ENCODE measurements at places on chromosomes 5 and 9.
A peak's percentile ranks its signal among the peaks of the same experiment; 100 is the strongest.

GRCh38 chr5:43150748-43151147 is 30.0 kb downstream of the ZNF131 start:
- DNase-seq: no peak

- DNase-seq: no peak
Observed at GRCh38 chr5:179234563-179235135, 110.6 kb downstream of the ADAMTS2 start.

GRCh38 chr9:111035543-111036428 is 2.5 kb downstream of the LPAR1 start:
- no peak for DNase-seq

- DNase-seq: peak; percentile 43
Observed at GRCh38 chr9:116928289-116928688, 241.2 kb downstream of the TRIM32 start.

- DNase-seq: no peak
Observed at GRCh38 chr9:6733257-6733656, 24.5 kb upstream of the KDM4C start.

DNA sequence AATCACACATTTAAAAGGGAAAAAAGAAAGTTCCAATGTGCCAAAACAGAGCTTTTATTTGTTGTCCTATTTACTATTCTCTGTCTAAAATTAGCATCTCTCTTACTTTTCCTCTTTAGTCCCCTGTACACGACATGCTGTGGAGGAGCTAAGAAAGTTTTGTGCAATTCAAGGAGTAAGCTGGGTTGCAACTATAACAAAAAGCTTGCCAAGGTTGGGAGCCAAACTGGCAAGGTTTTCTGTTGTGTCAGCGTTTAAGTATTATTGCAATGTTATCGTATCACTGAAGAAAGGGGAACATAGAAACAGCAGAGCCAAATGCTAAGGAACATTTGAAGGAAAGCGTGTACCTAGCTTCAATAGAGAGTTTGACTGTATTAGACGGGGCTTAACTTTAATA is 680.8 kb downstream of the CETN3 start:
- DNase-seq: no peak

DNA sequence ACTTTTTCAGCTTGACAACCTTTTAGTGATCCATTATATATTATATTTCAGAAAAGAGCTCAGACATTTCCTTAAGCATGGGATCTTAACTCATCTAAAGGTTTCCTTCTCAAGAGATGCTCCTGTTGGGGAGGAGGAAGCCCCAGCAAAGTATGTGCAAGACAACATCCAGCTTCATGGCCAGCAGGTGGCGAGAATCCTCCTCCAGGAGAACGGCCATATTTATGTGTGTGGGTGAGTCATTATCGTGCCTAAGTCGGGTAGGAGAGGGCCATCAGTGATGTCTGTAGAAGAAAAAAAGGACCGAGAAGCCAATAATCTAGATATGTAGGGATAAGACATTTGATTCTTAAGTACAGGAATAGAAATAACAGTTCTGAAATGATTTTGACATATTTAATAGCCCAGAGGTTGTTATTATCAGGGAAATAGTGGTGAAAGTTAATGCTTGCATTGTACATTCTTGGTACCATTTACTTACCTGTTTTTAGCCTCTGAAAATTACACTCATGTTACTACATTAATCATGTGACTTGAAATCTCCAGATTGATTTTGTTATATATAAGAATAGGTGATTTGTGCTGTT is 28.2 kb downstream of the MTRR start:
- peak; percentile 22 for DNase-seq

DNA sequence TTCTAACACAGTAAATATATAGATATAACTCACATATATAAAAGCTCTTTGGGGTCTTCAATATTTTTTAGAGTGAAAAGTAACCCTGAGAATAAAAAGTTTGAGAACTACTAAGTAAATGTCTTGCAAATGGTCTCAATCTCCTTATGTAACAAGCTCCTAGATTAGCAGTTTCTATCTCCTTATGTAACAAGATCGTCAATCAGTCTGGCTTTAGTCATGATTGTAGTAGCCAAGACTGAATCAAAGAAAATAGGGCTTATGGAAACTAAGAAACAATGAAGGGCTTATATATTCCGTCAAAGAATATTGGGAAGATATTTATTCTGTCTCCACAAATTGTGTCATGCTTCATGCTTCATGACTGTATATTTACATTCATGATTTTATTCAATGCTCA is 22.4 kb upstream of the FREM1 start:
- DNase-seq: no peak

DNA sequence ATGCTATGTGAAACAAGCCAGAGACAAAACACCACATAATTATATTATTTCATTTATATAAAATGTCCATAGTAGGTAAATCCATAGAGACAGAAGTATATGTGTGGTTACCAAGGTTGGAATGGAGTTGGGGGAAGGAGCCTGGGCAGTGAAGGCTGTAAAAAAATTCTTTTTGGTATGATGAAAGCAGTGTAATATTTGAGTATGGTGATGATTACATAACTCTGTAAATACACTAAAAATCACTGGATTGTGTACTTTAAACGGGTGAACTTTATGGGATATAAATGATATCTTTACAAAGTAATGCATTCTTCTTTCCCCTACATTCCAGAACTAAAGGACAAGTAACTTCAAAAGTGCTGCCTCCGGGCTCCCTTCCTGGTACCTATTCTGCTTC is 155.8 kb downstream of the SH3GL2 start:
- DNase-seq: no peak

GRCh38 chr5:136729901-136730355 is 364.6 kb upstream of the TRPC7 start:
- DNase-seq: no peak

DNA sequence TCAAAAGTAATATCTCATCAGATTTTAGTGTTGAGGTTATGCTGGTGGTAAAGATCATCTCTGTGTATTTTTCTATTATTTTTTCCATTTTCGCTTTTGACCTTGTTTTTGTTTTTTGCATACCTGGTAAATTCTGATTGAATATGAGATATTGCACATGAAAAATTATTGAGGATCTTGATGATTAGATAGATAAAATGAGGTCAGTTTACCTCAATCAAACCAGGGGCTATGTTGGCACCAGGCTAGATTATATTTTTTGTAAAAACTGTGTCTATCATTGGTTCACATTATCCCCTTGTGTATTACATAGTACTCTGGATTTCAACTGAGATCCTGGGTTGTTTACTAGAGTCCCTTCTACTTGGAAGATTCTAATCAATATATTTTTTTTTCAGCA is 774.9 kb upstream of the ZNF608 start:
- DNase-seq: no peak

DNA sequence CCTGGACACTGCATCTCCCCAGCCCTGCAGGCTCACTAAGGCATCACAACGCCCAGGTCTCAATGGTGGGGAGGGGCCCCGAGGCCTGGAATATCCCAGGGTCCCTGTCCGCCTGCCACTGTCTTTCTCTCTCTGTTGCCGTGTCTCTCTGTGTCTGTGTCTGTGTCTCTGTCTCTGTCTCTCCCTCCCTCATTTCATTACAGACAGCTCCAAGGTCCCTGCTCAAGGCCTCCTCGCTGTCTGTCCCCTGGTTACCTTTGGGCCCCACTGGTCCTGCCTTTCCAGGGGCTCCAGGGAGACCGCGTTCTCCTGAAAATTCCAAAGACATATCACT is 3.2 kb downstream of the FCN1 start:
- no peak for DNase-seq

DNA sequence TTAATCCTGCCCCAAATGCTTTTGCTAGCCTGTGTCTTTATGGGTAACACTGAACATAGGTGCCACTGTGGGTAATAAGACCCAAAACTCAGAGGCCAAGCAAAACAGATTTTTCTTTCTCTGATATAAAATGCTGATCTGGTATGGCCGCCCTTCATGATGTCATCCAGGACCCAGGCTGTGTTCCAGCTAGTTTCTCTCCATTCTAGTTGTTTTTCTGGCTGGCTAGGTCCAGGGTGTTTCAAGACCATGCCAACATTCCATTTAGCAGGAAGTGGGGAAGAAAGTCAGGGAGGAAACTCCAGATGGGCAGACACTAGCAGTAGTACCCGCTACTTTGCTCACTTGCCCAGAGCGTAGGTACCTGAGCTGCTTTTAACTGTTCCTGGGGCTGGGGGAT is 183.9 kb upstream of the OTULINL start:
- DNase-seq: no peak

GRCh38 chr9:112786829-112787520 is 36.4 kb downstream of the SNX30 start:
- no peak for DNase-seq

DNA sequence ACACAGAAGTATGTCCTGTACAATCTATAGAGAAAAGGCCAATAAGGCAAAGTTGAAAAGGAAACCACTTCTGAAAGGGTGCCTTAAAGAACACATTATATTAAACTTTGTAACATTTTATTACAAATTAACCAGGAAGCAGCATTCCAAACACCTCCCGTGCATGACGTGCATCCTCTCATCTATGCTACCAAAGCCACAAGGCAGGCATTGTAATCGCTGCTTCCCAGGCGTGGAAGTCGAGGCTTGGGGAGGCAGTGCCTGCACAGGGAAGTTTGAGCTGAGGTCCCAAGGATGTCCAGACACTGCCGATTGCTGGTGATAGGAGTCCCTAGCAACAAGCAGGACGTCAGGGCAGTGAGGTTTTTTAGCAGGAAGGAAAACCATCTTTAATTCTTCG is 44.3 kb upstream of the BARHL1 start:
- DNase-seq: no peak

DNA sequence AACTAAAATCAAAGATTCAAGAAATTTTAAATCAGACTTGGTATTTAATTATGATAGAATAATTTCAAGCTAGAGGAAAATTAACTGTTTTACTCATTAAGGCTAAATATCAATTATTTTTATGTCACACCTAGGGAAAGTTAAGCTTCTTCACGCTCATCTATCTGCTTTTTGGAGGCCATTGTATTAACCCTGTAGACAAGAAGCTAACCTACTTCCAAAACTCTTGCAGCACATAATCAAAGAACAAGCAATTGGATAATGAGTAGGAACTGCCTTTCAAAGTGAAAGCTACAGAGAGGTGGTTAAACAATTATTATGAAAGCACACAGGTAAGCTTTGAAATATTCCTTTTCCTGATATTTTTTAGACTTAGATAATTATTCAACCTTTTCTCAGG is 6.7 kb downstream of the EBF1 start:
- DNase-seq: no peak

DNA sequence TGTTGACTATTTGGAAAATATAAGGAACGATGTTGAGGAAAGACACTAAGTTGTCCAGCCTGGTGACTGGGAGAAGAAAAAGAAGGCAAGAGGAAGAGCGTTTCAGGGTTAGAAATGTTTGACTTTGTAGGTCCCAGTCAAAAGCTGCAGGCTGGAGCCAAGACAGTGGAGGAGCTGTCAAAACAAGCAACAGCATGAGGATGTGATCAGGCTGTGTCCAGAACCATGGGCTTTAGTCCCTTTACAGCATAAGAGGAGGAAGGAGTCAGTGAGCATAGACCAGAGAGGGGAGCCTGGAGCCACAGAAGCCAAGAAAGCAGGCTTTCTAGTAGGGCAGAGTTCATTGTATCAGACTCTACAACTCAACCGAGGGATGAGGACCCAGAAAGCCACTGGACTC is 658.5 kb downstream of the BNC2 start:
- DNase-seq: no peak

GRCh38 chr5:124872086-124872485 is 125.6 kb upstream of the ZNF608 start:
- no peak for DNase-seq

GRCh38 chr9:14270358-14271092 is 43.4 kb downstream of the NFIB start:
- no peak for DNase-seq

DNA sequence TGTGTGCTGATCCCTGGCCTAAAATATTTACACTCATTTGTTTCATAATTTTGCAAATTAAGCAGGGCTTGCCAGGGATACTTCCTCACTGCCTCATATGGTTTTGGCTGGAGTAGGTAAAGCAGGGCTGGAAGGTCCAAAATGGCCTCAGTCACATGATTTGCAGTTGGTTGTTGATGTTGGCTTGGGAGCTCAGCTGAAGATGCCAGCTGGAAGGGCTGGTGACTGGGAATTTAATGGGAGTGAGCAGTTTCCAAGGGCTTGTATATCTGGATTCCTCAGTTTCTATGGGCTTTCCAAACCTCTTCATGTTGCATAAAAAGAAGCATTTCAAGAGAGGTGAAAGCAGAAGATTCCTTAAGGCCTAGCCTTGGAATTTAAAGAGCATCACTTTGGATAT is 729.3 kb downstream of the CDH18 start:
- DNase-seq: no peak

DNA sequence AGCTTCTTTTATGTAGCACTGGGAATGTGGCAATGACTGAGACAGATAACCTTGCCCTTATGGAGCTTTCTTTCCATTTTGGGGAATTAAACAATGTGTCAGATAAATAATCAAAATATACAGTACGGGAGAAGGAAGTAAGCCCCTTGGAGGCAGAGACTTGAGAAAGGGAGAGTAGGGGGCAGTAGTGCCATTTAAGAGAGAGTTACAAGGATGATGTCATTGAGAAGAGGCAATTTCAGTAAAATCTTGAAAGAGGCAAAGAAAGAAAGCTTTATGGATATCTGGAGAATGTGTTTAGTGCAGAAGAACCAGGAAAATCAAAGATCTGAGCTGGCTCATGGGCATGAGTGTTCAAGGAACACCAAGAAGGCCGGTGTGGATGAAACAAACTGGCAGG is 77.3 kb downstream of the KCTD16 start:
- no peak for DNase-seq

DNA sequence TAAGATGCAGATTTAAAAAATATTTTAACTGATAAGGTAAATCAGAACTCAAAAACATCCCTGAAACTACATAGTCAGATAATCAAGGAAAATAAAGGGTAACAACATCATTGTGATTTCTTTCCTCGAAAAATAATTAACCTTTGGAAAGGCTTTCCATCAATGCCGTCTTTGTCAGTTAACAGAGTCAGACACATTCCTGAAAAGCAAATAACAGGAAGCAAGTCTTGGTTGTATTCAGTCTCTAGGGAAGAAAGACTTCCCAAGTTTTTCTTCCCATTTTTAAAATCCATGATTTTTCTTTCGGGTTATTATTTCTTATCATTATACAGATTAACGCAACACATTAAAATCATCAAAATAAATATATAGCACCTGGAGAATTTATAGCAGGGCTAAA is 256.4 kb upstream of the CDH6 start:
- no peak for DNase-seq

DNA sequence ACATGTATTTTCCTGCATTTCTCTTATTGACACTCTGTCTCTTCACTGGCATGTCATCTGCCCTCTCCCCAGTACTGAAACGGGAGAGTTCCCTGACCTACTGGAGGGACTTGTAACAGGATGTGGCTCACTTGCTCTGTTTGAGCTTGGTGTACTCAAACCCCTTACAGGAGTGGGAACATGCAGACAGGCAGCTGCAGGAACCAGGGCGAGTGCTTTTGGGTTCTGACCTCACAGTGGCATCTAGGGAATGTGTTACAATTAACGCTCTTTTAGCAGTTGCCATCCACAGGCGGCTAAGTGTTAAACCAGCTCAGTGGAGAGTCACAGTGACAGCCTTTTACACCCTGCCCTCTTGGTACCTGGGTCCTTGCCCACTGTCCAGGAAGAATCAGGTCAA is 300.3 kb upstream of the GRAMD2B start:
- DNase-seq: no peak

Measured in inflammatory macrophage (primary cell).